CD4-positive, alpha-beta memory T cell (primary cell): ENCODE measurements at places on chromosomes 5 and 9. TPM values are rescaled to one million over a fixed set of nuclear protein-coding genes. Genes with fewer than 3 reads are reported as not detected.
A peak's percentile ranks its signal among the peaks of the same experiment; 100 is the strongest.

The C5 gene
- 1.9 TPM for total RNA-seq

The CCIN gene
- not detected for total RNA-seq

GRCh38 chr5:71456362-71456743 is 902 bp downstream of the BDP1 start:
- H3K27ac ChIP-seq: peak overlapping the region; percentile 84
- peaks cover 23% of the 10 kb centered on the region for H3K4me1 ChIP-seq
- H3K36me3 ChIP-seq: peaks cover 12% of the 10 kb centered on the region
- DNase-seq: no peak
- H3K4me3 ChIP-seq: peak overlapping the region; percentile 96

The C9orf50 gene
- not detected for total RNA-seq

- no peak overlapping the region for H3K27ac ChIP-seq
- no peak overlapping the region for H3K4me3 ChIP-seq
- H3K36me3 ChIP-seq: no peaks in the 10 kb centered on the region
- no peaks in the 10 kb centered on the region for H3K27me3 ChIP-seq
Observed at GRCh38 chr5:135233477-135233876, 165.6 kb downstream of the MACROH2A1 start.

DNA sequence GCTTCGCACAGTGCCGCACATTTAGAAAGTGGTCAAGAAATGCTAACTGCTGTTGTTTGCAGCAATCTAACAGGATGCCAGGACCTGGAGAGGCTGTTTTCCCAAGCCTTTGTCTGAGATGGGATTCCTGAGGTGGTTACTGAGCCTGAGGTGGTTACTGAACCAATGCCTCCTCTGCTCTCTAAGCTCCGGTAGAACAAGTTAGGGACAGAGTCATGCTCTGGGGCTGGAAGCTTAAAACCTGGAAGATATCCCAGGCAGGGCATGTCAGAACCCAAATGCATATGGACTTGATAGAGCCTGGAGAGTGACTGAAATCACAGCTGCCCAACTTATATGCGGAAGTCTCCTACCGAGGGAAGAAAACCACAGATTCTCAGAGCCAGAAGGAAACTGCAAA is 46.5 kb upstream of the FAT2 start:
- peaks cover 9% of the 10 kb centered on the region for H3K4me1 ChIP-seq
- no peaks in the 10 kb centered on the region for H3K27me3 ChIP-seq
- no peak overlapping the region for H3K27ac ChIP-seq
- H3K36me3 ChIP-seq: no peaks in the 10 kb centered on the region
- no peak overlapping the region for H3K4me3 ChIP-seq
- no peak for DNase-seq

The GFI1B gene
- not detected for total RNA-seq

GRCh38 chr9:88645172-88645878 is 110.3 kb downstream of the NXNL2 start:
- DNase-seq: no peak
- H3K4me3 ChIP-seq: no peak overlapping the region
- no peaks in the 10 kb centered on the region for H3K27me3 ChIP-seq

The HK3 gene
- total RNA-seq: 1.5 TPM
